ENCODE measurements at places on chromosomes 7 and 10. TPM values are rescaled to one million over a fixed set of nuclear protein-coding genes. Genes with fewer than 3 reads are reported as not detected.

CPA5 gene
- total RNA-seq = not detected

DNA sequence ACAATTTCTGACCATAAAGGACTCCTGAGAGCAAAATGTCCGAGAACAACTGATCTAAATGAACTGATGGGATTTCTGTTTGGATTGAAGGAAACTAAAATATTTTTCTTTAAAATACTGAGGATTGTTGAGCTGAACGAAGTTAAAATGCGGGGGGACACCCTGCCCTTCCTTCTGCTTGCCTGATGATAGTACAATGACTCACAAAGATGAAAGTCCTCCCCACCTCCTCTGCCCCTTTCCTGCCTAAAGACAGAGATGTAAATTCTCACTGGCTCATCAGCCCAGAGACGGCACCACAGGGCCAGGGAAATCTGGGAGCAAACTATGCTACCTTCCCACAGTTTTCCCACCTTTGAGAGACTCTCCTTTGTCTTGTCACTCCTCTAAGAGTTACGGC lies 180.6 kb downstream of the PHTF2 start:
- DNase-seq = no peak

- DNase-seq = no peak
Observed at GRCh38 chr10:80542053-80542452, 4.4 kb downstream of the SH2D4B start.

- peak; percentile 24 for DNase-seq
Observed at GRCh38 chr10:92387289-92387940, 96.4 kb downstream of the MARCHF5 start.

CRYGN gene
- total RNA-seq = 0.24 TPM

- no peak for DNase-seq
Observed at GRCh38 chr10:98365406-98366061, 49.4 kb downstream of the PYROXD2 start.

All from left cardiac atrium (tissue), 4 donors.